ENCODE measurements at places on chromosomes 16 and 17.

DNA sequence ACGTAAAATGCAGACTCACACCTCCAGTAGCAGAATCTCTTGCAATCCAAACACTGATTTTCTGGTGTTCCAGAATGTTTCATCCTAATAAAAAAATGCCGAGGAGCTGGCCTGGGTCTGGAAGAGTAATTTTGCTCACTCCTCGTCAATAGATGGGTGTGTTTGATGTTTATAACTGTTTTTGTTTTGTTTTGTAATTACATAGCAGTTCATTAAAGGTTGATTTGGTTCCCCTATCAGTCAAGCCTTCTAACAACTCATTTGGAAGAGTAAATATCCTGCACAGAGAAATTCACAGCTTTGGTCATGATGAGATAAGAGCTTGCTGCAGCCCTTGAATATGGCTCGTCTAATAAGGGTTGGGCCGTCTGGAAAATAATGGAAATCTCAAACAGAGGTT is 36.8 kb upstream of the ELAC2 start:
- no peak for DNase-seq

- DNase-seq, result no peak
Observed at GRCh38 chr16:81928271-81928918, 82.9 kb downstream of the SDR42E1 start.

GRCh38 chr16:81151648-81152310 is 55.6 kb upstream of the GCSH start:
- DNase-seq, result no peak

DNA sequence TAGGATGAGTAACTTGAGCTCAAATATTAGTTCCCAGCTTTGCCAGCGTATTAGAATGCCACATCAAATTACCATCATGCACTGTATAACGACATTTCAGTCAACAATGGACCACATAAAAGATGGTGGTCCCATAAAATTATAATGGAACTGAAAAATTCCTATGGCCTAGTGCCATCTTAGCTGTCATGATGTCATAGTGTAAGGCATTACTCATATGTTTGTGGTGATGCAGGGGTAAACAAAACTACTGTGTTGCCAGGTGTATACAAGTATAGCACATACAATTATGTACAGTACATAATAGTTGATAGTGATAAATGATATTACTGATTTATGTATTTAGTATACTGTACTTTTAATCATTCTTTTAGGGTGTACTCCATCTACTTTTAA is 54.4 kb upstream of the NETO2 start:
- DNase-seq, result no peak

GRCh38 chr16:81451753-81452680 is 7.4 kb downstream of the CMIP start:
- no peak for DNase-seq

GRCh38 chr16:6207580-6207979 is 1110.0 kb upstream of the EEF2KMT start:
- no peak for DNase-seq

GRCh38 chr16:48106446-48106845 is 49.3 kb downstream of the ABCC12 start:
- DNase-seq, result no peak

GRCh38 chr17:6421700-6422604 is 13.0 kb downstream of the AIPL1 start:
- peak; percentile 41 for DNase-seq

DNA sequence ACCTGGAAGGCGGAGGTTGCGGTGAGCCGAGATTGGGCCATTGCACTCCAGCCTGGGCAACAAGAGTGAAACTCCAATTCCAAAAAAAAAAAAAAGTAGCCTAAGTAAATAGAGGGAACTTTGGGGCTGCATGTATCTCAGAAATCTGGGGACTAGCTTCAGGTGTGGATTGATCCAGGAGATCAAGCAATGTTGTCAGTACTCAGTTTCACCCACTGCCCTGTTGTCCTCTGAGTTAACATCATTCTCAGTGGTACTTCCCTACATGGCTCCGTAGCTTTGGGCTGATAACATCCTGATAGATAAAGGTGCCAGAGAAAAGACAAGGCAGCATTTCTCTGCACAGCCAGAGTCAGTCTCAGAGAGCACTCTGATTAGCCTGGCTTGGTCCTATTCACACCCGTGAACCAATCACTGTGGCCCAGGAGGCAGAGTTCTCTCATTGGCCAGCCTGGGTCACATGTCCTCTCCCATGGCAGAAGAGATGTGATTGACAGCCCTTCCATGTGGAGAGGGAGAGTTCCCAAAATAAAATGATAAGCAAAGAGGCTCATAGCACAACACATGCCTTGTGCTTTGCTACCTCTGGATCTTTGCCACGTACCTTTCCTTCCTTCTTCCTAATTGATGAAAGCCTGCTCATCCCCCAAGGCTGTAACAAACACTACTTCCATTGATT is 99.6 kb downstream of the ABCC1 start:
- DNase-seq, result no peak

DNA sequence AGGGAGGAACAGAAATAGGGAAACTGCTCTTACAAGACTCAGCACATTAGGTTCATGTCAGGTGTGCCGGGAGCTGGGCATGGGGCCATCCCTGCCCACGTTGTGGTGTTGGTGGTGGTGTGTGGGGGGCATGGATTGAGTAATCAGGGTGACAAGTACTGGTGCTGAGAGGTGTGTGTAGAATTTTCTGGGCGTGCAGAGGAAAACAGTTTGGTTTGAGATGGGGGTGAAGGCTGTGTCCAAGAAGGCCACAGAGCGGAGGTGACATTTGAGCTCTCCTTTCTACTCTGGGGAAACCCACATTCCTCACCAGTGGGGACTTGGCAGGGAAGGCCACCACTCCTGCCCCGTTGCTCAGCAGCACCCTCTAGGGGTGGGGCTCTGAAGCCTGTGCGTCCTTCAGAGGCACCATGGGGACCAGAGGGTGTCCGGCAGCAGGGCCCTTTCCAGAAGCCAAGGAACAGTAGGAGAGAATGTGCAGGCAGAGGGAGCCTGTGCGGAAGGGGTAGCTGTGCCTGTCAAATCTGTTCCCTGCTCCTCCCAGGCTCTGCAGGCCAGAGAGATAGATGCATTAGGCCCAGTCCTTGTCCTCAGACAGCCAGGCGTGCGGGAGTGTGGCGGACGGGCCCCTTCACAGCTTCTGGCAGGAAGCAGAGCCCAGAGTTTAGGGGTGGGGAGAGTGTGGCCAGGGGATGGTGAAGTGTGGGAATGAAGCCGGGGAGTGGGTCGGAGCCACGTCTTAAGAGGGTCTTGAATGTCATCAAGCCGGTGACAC is 48.7 kb upstream of the GSE1 start:
- peak; percentile 52 for DNase-seq

- DNase-seq, result no peak
Observed at GRCh38 chr16:50464325-50465290, 83.6 kb upstream of the NKD1 start.

- no peak for DNase-seq
Observed at GRCh38 chr17:40895106-40895730, 10.2 kb upstream of the KRT20 start.

DNA sequence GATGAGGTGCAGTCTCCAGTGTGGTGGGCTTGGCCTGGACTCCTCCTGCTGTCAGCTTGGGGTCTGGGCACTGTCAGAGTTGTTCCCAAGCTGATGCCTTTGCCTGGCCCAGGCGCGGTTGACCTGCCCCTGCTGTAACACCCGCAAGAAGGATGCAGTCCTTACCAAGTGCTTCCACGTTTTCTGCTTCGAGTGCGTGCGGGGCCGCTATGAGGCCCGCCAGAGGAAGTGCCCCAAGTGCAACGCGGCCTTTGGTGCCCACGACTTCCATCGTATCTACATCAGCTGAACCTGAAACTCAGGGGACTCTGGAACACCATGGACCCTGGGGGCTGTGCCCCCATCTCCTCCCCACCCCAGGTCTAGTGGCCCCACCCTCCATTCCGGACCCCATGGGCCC is 11.7 kb downstream of the RNF40 start:
- no peak for DNase-seq

GRCh38 chr17:48056246-48056745 is 8.1 kb downstream of the NFE2L1 start:
- DNase-seq, result no peak

GRCh38 chr16:83802554-83803205 is 5.1 kb upstream of the HSBP1 start:
- DNase-seq, result no peak

DNA sequence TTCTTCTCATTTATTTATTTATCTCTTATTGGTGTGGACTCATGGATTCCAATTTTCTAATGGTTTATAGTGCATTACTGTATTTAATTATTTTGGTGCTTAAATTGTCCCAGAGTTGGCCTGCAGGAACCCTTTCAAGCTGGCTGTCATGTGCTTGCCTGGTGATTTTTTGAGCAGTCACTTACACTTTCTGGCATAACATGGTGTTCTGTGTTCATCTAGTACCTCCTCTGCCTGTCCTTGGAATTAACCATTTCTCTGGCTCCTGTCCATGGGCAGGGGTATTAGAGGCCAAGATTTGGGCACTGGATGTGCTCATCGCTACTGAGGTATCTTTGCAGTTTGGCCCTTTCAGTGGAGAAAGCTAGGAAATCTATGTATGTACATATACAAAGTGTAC is 67.0 kb downstream of the CLEC16A start:
- DNase-seq, result no peak

DNA sequence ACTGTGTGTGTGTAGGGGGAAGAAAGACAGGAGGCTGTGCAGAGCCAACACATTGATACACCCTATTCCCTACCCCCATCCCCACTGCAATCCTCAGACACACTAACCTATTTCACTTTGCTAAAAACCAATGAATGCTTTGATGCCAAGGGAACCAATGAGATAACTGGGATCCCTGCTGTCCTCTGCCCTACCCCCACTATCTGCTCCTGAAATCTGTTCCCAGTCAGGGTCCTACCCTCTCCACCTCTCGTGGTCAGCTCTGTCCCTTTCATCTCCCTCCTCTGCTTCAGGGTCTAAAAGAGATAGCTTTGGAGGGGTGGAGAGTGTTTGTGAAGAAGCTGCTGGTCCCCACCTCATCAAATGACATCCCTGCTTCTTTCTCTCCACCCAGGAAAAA is 19.1 kb upstream of the SP6 start:
- DNase-seq, result no peak

DNA sequence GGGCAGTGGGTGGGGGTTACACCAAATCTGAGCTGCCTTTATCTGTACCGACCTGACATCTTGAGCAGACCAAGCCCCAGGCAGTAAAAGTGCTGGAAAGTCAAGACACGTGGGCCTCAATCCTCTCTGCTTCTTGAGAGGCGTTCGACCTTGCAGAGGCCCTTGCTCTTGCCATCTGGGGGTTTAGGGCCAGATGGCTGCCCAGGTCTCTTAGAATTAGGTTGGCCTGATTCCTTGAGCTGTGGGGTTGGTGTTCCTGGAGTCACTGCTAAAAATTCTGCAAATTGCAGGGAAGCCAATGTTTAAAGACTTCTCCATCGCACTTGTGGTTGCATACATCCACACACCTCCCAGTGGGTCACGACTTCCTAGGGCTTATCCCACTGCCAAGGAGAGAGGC is 238.2 kb upstream of the ASIC2 start:
- no peak for DNase-seq

- no peak for DNase-seq
Observed at GRCh38 chr16:2236337-2237101, at the start of gene DNASE1L2. Gene DNASE1L2, plus strand, starts transcription at chr16:2236444. Its CDS starts 373 bp downstream, at chr16:2236817.

DNA sequence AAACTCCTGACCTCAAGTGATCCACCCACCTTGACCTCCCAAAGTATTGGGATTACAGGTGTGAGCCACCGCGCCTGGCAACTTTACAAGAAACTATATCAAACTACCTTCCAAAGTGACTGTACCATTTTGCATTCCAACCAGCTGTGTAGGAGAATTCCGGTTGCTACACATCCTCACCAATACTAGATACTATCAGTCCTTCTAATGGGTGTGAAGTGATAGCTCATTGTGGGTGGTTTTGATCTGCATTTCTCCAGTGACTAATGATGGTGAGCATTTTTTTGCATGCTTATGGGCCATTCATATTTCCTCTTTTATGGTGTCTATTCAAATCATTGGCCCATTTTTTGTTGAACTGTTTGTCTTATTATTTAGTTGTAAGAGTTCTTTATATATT is 37.7 kb downstream of the SCNN1B start:
- DNase-seq, result no peak

DNA sequence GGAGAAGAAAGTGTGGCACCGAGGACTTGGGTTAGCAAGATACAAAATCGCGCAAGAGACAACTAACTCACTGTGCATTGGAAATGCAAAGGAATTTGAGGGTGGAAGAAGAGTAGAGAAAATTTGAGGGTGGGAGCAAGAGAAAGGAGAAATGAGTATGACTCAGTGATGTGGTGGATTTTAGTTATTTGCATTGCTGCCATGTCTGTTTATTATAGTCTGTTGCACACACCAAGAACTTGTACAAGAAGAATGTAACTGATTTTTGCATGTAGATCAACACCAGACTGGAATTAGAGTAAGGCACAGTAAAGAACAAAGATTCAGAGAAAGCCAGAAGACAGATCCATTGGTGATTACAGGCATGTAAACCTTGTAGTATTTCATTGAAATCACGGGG is 71.6 kb upstream of the SMIM36 start:
- DNase-seq, result no peak

DNA sequence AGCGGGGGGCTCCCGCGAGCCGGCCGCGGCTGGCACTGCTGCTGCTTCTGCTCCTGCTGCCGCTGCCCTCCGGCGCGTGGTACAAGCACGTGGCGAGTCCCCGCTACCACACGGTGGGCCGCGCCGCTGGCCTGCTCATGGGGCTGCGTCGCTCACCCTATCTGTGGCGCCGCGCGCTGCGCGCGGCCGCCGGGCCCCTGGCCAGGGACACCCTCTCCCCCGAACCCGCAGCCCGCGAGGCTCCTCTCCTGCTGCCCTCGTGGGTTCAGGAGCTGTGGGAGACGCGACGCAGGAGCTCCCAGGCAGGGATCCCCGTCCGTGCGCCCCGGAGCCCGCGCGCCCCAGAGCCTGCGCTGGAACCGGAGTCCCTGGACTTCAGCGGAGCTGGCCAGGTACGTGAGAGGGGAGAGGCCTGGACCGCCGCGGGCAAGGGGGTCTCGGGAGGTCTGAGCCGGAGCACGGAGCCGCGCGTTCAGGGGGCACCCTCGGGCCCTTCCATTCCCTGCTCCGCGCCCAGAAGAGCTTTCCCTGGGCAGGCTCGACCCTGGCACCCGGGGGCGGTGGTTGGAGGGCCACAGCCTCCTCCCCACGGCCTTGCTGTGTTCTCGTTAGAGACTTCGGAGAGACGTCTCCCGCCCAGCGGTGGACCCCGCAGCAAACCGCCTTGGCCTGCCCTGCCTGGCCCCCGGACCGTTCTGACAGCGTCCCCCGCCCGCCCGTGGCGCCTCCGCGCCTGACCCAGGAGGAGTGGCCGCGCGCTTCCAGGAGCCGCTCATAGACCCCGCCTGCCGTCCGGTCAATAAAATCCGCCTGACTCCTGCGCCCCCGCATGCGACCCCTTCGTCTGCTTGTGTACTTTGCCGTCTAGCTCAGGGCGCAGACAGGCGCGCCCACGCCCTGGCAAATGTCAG is 591 bp downstream of the NPW start:
- no peak for DNase-seq

- DNase-seq, result no peak
Observed at GRCh38 chr17:39208893-39209292, 8.8 kb downstream of the RPL19 start.

- DNase-seq, result no peak
Observed at GRCh38 chr16:84027625-84028024, 15.0 kb downstream of the SLC38A8 start.
